ENCODE measurements at places on chromosomes 2 and 18.

- no peak for DNase-seq
These were observed 261.3 kb downstream of the TNS1 start for GRCh38 chr2:217741381-217741955.

DNA sequence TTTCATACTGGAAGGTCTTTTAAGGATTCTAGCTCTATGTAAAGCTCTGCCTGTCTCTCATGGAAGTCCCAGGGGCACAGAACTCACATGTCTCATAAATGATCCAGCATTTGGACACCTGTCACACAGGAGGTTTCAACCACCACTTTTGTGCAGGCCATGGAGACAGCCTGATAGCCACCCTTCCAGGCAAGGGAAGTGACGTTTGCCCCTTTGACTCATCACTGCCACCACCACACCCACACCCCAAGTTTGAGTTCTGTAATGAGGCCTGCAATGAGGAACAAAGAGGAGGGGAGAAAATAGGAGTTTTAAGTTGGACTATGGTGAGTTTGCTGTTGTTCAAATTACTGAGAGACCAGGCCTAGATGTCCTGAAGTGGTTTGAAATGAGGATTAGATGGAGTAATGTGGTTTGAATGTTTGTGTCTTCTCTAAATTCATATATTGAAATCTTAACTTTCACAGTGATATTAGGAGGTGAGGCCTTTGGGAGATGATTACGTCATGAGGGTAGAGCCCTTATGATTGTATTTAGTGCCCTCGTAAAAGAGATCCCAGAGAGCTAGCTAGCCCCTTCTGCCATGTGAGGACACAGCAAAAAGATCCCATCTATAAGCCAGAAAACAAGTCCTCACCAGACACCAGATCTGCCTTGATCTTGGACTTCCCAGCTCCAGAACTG lies 175.3 kb upstream of the EPHA4 start:
- no peak for DNase-seq

GRCh38 chr2:127618551-127619202 lies 27.3 kb upstream of the GPR17 start:
- DNase-seq = no peak

GRCh38 chr2:119478978-119479295 lies 45.3 kb downstream of the SCTR start:
- no peak for DNase-seq

DNA sequence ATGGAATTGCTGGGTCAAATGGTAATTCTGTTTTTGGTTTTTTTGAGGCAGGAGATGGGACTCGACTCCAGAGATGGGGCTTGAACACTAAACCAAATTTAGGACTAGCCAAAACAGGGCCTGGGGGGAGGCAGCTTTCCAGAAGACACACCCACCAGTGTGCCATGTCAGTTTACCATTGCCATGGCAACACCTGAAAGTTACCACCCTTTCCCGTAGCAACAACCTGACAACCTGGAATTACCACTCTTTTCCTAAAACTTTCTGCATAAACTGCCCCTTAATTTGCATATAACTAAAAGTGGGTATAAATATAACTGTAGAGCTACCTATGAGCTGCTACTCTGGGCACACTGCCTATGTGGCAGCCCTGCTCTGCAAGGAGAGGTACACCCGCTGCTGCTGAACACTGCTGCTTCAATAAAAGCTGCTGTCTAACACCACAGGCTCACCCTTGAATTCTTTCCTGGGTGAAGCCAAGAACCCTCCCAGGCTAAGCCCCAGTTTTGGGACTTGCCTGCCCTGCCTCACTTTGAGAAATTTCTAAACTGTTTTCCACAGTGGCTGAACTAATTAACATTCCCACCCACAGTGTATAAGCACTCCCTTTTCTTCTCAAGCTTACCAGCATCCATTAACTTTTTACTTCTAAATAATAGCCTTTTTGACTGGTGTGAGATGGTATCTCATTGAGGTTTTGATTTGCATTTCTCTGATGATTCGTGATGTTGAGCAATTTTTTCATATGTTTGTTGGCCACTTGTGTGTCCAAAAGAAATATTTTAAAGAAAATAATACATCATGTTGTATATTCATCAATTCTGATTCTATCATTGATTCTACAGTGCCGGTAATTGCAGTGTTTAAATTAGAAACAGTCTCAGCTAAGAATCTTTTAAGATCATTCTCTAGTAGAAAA lies 10.6 kb downstream of the CDK15 start:
- no peak for DNase-seq

GRCh38 chr2:189483571-189483970 lies 42.3 kb downstream of the WDR75 start:
- DNase-seq = no peak

- no peak for DNase-seq
These were observed 40.3 kb downstream of the CCDC93 start for GRCh38 chr2:117973498-117974082.

DNA sequence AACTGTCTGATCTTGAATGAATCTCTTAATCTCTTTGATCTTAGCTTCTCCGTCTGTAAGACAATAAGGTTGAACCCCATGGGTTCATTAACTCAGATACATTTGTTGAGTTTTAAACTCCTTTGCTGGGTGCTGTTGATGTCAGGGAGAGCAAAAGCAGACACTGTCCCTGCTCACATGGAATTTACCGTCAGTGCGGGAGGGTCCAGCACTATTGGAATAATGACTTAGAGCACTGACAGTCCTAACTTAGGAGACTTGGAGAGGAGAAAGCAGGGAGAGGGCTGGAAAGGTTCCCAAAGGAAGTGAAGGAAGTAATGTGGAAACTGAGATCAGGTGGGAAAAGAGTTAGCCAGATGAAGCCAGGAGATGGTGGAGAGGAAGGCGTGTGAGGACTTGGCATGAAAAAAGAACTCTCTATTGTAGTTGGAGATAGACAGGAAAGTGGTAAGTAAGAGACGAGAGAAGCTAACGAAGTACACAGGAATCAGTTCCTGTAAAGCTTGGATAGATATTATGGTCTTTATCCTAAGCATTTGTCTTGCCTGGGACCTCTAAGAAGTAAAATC lies 141.4 kb upstream of the SERTAD2 start:
- DNase-seq = no peak

- DNase-seq = no peak
These were observed 323.5 kb upstream of the SKOR2 start for GRCh38 chr18:47574966-47575365.

DNA sequence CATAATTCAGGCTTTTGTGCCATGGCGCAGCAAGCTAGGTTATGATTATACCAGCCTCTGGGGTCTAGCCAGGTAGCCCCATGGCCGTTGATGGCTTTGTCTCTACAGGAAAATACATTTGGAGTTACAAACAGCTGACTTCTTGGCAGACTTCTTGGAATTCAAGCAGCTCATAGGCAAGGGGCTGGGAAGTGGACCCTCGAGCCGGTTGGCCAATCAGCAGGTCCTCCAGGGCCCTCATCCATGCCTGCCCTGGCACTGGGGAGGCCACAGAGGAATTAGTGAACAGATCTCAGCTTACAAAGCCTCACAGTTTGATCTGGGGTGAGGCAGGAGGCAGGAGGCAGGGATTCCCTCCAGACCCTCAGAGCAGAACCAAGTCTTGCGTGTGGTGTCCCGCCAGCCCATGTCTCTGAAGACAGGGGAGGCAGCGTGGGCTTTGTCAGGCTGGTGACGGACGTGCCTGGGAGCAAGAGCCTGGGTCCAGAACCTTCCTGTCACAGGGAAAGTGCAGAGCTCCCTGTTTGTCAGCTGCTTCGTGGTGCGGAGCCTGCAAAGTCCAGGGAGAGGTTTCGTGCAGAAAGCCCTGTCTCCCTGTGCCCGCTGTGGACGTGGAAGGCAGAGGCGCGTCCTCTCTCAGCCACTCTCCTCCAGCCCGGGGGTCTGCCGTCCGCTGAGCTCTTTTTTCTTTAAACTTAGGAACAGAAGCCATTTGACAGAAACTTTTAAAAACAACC lies 131.7 kb downstream of the KLHL29 start:
- no peak for DNase-seq

GRCh38 chr2:163351966-163352365 lies 383.8 kb downstream of the FIGN start:
- no peak for DNase-seq

GRCh38 chr2:234378440-234378839 lies 118.4 kb downstream of the ARL4C start:
- DNase-seq = peak; percentile 73
